ENCODE measurements at places on chromosomes 6 and 20.

DNA sequence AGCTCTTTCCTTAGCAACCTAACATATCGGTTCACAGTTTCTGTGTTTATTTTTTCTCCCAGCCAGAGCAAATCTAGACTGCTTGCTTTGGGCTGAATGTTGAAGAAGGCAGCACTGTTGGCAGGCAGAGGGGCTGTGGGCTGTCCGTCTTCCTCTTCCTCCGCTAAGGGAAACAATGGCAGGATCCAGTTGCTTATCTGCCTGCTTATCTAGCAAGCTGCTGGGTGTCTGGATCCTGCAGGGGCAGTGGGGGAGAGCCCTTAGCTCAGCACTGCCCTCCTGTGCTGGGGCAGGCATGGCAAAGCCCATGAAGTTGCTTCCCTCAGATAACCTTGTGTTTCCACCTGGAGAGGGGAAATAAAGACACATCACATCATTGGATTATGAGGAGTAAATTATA lies 92.7 kb upstream of the CD93 start:
- DNase-seq: no peak

DNA sequence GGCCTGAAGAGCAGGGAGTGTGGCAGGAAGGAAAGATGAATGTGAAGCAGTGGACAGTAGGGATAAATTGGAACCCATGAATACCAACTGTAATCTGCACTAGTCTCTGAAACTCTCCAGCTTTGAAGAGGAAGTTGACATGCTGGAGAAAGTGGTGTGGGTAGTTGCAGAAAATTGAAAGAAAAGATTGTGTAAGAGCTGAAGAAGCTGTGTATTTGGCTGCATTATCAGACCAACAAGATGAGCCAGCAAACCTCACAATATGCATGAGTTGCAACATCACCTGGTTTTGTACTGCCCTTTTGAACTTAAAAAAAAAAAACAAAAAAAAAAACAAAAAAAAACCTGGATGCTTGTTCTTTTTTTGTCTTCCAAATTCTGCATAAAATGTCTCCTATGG lies 921.9 kb upstream of the EYS start:
- DNase-seq: no peak

GRCh38 chr6:170106906-170107525 lies 183.9 kb downstream of the DLL1 start:
- no peak for DNase-seq

- DNase-seq: no peak
Measured at GRCh38 chr6:16619777-16620176, 141.5 kb downstream of the ATXN1 start.

DNA sequence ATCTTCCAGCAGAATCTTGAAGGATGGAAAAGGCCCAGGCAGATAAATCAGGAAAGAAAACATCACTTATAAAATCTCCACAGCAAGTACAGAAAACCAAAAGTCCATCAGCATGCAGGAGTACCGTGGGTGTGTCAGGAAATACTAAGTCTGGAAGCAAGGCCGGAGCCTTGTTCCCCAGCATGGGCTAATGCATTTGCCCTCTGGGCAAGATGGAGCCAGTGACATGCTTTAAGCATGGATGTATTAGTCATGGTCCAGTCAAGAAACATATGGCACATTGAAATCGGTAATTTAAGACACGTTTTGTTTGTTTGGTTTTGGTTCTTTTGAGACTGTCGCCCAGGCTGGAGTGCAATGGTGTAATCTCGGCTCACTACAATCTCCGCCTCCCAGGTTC lies 506.0 kb upstream of the JARID2 start:
- DNase-seq: no peak

GRCh38 chr6:90835596-90836212 lies 248.8 kb upstream of the MAP3K7 start:
- no peak for DNase-seq

- DNase-seq: no peak
Measured at GRCh38 chr20:59131551-59132285, 31.9 kb upstream of the ZNF831 start.

DNA sequence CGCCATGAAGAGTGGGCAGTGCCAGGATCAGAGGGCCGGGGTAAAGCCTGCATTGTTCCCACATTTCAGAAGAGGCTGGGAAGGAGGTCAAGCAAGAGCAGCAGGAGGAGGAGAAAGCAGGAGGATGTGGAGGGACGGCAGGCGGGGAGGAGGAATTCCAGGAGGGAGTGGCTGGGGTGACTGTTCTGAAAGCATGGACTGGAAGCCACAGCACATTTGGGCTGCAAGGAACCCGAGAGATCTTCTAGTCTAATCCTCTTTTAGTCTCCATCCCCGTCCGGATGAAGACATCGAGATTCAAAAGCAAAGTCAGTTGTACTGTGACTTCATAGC lies 76.9 kb downstream of the FAM50B start:
- DNase-seq: no peak

DNA sequence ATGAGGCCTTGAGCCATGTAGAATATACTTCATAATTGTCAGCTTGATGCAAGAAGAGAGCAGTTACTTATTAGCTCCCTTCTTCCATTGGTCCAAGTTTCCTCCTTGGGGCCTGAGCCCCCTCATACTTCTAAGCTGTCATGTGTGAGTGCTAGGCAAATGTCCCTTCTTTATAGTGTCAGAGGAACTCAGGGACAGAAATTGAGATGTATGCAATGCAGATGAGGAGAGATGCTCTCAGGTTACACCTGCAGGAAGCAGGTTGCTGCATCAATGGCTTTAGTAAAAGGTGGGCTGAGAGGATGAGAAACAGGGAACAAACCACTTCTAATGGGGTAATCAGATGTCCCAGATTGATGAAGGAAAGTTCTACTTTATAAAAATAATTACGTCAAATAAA lies 6.7 kb upstream of the PDSS2 start:
- DNase-seq: no peak

DNA sequence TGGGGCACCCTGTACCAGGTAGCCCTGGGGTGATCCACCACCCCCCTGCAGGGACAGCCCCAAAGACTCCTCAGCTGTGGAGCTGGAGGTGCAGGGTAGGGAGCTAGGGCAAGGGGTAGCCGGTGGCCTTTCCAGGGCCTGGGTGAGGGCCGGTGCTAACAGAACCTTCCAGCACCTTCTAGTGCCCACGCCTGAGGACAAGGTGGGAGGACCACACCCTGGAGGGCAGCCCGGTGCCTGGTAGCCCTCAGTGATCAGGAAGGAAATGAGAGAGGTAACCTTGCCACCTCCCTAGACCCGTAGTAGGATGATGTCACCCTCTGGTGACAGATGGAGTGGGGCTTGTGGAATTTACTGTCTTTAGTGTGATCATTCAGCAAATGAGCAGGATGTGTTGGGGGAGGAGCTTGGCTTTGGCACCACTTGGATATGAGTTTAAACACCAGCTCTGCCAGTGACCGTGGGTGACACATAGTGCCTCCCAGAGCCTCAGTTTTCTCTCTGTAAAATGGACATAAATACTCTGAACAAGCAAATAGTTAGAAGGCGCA lies 187.7 kb downstream of the NFATC2 start:
- DNase-seq: no peak

GRCh38 chr6:30359276-30359675 lies 14.3 kb downstream of the RPP21 start:
- no peak for DNase-seq

DNA sequence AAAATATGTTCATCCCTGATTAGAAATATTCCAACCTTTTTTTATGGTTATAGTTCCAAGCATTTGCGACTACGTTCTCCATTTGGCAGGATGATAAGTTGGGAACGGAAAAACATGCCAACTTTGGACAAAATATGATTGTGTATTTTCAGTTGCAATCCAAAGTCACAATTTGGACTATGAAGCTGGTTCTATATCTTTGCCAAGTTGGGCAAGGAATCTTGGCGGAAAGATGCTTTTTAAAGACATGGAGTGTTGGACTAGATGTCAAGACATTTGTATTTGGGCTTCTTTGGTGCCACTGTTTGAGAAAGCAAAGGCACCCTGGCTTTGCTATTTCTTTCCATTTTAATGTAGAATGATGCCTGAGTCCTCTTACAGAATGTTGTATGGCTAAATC lies 33.3 kb upstream of the JAG1 start:
- no peak for DNase-seq

DNA sequence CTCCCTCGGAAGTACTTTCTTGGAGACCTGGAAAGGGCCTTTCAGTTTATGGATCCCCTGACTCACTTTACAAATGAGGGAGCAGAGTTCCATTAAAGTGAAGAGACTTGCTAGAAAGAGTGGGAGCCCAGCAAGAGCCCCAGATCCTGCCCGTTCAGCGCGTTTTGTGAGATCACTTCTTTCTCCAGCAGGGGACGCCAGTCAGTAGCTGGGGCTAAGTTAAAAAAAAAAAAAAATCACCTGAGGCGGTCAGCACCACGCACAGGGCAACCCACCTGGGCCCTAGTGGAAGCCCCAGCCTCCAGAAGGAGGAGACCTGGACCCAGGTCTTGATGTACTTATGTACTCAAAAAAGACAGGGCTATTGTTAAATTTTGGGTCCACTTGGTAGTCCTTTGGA lies 274.5 kb upstream of the RNF24 start:
- no peak for DNase-seq

GRCh38 chr6:106103728-106104109 lies 17.6 kb downstream of the PRDM1 start:
- no peak for DNase-seq

- no peak for DNase-seq
Measured at GRCh38 chr20:50191065-50191543, 474 bp downstream of the CEBPB start.

- DNase-seq: no peak
Measured at GRCh38 chr6:122801397-122801796, 12.3 kb downstream of the SMPDL3A start.

GRCh38 chr6:168035661-168036545 lies 38.4 kb downstream of the KIF25 start:
- DNase-seq: peak; percentile 64

- no peak for DNase-seq
Measured at GRCh38 chr6:42210551-42210950, 7.1 kb downstream of the MRPS10 start.

DNA sequence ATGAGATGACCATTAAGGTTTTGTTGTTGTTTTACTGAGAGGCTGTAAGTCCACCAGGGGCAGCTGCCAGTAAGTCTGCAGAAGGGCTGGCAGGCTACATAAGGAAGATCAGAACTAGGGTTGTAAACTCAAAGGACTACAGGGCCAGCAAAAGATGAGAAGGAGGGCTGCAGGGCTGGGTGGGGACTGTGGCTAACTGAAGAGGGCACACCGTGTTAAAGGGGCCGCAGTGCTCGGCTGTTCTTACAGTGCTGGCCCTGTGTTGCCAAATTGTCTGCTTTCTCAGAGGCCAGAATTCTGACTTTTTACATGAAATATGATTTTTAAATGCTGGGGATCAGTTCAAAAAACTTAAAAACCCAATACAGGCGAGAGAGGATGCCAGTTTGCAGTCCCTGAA lies 25.5 kb upstream of the ZNF318 start:
- no peak for DNase-seq

- peak; percentile 63 for DNase-seq
Measured at GRCh38 chr6:33112148-33112547, 36.4 kb downstream of the HLA-DPB1 start.

DNA sequence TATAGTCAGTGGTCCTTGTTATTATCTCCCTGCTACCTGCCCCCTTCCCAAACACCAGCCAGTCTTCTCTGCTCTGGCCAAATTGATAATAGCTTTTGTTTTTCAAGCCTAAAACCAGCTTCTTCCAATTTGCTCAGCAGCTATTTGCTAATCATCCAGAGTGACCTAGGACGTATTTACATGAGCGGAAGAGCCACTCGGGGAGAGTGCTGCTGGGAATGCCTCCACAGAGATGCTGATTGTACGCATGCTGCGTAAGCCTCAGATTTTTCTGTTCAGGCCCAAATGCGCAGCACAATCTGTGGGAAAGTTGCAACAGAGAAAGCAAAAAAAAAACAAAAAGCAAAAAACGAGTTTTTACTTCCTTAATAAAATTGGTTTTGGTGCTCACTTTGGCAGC lies 24.4 kb upstream of the ID1 start:
- no peak for DNase-seq

DNA sequence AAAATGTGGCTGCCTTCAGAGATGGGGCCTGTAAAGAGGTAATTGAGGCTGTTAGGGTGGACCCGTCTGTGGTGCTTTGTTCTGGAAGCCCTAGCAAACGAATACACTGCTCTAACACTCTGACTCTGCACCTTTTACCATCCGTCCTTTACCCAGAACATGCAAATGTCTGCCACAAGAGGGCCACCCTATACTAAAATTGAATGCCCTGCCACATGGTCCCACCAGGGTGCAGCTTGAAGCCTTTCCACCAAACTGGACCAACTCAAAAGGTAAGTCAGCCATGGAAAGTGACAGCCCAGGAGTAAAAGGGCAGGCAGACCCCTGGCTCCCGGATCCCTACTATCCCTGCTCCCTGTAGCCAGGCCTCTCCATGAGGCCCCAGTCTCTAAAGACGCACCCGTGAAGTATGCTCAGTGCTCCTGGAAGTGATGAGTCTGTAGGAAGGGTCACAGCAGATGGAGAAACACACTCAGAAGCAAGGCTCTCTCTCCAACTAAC lies 5.8 kb upstream of the BFSP1 start:
- DNase-seq: peak; percentile 78

GRCh38 chr20:46752728-46753127 lies 43.3 kb downstream of the SLC2A10 start:
- peak; percentile 47 for DNase-seq
